NAMALWA (cell line): ENCODE measurements at places on chromosomes 7 and 10.

- DNase-seq, result no peak
Measured at GRCh38 chr7:45570797-45571196, 3.4 kb upstream of the ADCY1 start.

DNA sequence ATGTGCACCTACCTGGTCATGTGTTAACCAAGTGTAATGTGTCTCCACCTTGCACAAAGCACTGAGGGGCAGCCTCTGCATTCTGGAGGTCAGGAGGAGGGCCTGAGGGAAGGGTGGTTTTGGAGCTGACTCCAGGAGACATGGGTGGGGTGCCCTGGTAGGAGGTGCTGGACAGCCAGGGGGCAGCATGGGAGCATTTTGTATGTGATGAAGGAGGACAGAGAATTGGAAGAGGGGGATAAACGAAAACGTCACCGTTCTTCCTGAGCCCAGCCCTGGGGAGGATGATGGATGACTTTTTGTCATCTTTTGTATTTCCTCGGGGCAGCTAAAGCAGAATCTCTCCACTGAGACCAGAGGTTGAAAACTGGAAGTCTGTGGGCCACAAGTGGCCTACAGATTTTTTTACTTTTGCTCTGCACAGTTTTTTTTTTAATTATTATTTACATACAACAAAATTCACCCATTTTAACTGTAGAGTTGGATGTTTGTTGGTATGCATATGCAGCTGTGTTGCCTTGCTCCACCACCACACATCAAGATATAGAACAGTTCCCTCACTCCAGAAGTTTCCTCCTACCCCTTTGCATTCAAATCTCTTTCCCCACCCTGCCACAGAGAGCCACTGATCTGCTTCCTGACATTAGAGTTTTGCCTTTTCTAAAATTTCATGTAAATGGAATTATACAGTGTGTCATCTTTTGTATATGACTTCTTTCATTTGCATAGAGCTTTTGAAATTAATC, 242.5 kb downstream of the VTI1A start:
- DNase-seq, result no peak

DNA sequence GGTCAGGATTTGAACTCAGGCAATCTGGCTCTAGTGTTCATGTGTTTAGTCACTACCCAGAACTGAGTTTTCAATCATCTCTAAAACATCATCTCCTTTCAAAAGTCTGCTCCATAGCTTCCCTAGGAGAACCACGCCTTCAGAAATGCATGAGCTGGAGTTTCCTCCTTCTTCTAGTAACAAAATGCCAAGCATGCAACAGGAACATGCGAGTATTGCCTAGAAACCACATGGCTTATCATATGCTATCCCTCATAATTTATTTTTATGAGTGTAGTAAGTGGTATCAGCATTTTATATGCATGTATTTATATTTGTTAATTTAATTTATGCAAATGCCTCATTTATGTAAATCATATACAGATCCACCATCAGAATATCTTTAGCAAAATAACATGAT, 170.9 kb downstream of the RAB11FIP2 start:
- no peak for DNase-seq

DNA sequence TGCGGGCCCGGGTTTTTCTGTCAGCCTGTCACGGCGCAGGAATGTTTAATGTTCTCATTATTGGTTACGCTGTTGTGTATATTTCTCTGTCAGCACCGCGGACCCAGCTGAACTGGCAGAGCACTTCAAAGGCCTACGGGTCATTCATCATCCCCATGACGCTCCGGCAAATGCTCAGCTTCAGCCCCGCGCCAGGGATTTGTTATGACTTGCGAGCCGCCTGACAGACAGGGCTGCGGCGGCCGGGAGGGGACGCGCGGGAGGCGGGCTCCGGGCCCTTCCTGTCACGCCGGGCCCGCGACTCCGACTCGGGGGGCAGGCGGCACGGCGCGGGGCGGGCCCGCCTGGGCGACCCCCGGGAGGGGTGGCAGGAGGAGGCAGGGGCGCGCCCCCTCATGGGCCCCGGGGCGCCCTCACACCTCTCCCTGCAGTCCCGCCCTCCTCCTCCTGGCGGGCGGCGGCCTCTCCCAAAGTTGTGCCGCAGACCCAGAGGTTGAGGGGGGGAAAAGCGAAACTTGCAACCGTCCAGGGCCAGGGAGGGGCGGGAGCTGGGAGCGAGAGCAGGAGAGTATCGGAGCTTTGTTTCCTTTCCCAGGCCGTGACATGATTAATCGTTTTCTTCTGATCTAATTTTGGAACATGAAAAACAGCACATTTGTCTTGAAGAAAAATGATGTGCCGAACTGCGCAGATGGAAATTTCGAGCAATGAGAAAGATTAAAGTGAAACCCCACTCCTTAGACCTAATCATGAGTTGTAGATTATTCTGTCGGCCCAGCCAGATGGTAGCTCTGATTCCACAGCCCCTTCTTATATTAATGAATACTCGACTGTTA, 59.3 kb upstream of the COMTD1 start:
- DNase-seq, result no peak

DNA sequence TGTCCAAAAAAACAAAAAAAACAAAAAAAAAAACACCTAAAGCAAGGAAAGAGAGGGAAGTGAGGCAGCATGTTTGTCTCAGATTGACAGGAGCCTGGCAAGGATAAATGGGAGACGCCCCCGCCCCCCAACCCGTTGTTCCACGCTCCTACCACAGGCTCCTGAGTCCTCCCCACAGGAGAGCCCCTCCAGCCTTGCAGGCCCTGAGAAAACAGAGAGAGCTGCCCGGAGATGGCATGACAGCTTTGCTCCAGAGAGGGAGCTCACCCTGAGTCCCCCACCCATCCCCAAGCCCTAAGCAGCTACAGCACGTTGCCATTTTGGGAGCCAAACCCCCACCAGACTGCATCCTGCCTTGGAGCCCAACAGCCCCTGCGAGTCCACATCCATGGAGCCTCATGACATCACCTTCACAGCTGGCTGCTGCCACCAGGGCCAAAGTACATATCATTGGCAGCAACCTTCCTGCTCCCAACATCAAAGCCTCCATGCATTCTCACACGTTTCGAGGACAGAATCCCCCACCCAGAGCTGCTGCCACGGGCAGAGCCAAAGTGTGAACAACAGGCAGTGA, 1283.3 kb downstream of the TYW1 start:
- DNase-seq, result no peak

GRCh38 chr7:7765422-7765821, 47.0 kb upstream of the RPA3 start:
- DNase-seq, result no peak

DNA sequence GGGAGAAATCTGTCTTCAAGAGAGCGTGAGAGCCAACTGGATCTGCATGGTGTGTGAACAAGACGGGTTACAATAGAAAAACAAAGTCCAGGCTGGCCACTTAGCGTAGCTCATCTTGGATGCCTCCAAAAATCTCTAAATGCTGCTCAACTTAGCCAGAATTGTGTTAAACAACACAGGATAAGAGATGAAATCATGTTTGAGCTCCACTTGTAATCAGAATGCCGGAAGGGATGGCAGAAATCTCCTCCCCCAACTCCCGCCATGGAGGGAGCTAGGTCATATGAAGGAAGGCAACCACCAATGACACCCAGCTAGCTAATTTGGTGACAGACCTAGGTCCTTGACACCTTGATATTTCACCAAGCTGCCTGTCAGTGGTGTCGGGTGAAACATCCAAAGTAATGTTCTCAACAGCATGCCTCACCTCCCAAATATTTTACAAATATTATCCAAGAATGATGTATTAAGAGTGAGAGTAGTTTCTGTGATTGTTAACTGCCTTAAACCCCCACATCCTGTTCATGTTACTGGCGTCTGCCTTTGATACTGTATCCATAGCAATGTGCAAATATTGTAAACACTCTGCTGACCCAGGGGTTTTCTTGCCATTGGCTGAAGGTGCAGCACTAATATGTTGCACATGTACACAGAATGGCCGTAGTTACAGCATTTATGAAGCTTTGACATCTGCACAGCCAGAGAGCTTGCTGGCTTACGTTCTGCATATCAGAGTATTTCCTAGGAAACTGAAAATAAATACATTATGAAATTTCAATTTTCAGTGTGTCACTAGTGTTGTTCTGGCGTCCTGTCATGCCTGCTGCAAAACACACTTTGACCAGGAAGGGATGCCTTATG, 25.8 kb downstream of the TMEM254 start:
- peak; percentile 37 for DNase-seq

DNA sequence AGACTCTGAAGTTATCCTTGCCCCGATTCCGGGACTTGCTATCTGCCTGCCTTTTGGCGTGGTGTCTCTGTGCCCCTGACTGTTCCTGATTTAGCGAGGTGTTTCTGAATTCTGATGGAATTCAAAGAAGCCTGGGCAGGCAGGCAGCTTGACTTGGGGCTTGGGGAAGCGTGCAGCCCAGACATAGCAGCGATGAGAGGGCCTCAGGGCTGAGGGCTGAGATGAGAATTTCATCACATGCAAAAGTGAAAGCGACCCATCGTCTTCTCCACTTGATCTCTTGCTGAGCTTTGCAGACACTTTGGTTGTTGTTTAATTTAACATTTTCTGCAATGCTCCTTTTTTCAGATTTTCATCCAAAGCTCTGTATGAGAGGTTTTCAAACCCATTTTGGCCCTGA, 57.8 kb downstream of the TCF7L2 start:
- no peak for DNase-seq

- peak; percentile 29 for DNase-seq
Measured at GRCh38 chr7:115748123-115748738, 282.3 kb downstream of the TFEC start.

DNA sequence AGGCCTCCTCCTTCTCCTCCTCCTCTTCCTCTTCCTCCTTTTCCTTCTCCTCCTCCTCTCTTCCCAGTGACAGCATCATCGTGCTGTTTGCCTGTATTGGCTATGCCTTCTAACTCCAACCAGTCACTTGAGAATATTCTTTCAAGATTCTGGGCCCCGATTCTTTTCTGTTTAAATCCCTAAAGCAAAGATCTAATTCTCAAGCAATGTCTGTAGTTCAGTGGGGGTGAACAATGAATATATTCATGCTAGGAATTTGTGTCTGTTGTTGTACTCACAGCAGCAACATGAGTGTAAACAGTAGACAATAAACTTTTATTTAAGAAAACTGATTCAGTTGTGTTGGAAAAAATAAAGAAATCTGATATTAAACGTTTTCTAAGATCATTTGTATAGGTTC, 30.7 kb downstream of the NUDT5 start:
- DNase-seq, result no peak

- DNase-seq, result no peak
Measured at GRCh38 chr7:52897713-52898112, 137.7 kb upstream of the POM121L12 start.

DNA sequence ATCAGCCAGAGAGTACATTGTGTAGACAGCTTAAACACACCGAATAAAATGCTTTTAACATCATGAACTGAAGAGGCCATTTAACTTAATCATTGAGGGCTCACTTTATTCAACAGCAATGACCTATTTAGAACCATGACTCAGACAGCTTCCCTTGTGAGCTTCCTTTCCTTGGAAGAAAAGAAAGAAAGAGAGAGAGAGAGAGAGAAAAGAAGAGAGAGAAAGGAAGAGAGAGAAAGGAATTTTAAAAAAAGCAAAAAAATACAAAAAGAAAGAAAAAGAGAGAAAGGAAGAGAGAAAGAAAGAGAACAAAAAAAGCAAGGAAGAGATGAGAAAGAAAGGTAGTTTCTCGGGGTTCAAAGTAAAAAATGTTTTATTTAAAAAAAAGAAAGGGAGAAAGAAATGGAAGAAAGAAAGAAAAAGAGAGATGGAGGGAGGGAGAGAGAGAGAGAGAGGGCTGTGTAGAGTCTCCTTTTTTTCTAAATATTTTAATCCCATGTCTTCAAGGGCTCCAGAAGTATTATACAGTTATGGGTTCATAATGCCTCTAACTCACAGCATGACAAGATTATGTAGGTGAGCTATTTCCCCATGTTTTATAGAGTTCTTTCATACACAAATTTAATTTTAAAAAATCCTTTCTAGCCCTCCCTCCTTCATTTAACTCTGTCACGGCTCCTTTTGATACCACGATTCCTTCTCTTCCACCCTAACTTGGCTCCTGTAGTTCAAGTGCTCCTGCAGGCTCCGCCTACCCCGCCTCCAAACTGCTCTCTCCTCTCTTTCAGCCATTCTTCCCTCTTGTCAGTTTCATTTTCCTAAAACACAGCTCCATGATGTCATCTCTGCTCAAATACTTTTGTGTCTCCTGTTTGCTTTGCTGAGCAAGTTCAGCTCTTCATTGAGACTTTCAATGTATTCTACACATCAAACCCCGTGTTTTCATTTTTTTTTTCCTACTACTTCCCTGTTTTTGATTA, 85.5 kb downstream of the PRTFDC1 start:
- no peak for DNase-seq

- no peak for DNase-seq
Measured at GRCh38 chr7:81045491-81046030, 126.7 kb upstream of the SEMA3C start.

DNA sequence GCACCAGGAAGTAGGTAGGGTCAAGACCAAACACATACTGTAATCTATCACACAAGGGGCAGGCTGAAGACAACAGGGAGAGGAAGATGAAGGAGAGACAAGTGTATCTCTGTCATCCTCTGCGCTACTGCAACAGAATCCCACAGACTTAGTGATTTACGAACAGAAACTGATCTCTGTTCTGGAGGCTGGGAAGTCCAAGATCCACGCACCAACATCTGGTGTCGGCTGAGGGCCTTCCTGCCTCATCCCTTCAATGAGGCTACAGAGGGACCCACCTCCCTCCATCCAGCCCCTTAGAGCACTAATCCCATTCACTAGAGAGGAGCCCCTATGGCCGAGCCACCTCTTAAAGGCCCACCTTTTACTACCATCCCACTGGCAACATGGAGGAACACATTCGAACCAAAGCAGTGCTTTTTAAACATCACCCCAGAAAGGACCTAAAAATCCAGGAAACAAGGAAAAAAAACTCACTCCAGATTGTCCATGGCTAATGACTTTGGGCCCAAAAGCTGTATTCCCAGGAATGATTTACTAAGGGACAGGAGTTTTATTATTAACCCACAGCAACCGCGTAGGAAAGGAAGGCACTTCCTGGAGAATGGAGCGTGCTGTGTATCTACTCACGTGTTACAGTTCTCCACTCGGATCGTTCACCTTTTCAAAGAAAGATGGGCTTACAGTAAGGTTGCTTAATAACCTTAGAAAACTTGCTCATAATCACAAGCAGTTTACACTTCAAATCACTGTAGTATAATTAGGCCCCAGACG, 4.2 kb downstream of the BNIP3 start:
- no peak for DNase-seq

DNA sequence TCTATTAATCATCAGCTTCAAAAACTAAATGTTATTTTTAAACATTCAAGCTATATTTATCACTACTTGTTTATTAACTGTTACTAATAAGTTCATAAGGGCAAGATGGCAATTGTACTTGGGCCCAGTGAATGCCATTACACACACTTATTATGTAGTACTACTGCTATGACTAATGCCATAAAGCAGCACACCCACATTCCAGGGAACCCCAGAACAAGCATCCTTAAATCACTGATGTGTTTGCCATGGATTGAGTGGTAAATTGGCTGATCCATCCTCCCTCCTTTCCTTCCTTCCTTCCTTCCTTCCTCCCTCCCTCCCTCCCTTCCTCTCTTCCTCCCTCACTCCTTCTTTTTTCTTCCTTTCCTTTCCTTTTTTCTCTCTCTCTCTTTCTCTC, 37.4 kb upstream of the RSU1 start:
- no peak for DNase-seq

- DNase-seq, result peak; percentile 55
Measured at GRCh38 chr7:116211006-116211912, 920 bp downstream of the TES start.

- no peak for DNase-seq
Measured at GRCh38 chr10:78358351-78358750, 324.7 kb downstream of the RPS24 start.
